ENCODE measurements at places on chromosomes 4 and X.

DNA sequence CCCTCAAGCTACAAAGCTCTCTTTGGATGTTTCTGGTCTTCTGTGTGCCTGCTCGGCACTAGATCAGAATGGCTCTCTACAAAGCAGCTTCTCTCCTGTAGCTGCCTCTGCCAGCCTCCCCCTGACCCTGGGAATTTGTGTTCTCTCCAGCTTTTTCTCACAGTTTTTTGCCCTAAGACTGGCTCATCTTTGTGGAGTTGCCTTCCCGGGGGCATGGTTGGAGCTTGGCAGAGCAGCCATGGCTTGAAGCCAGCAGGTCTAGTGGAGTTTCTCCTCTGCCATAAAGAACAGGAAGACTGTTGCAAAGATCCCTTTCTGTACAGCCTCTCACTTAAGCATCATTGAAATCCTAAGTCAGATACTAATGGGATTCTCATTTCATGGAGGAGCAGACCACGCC lies 163.3 kb upstream of the MAMLD1 start:
- no peak for DNase-seq

GRCh38 chr4:124104628-124105027 lies 607.9 kb downstream of the ANKRD50 start:
- DNase-seq = no peak

DNA sequence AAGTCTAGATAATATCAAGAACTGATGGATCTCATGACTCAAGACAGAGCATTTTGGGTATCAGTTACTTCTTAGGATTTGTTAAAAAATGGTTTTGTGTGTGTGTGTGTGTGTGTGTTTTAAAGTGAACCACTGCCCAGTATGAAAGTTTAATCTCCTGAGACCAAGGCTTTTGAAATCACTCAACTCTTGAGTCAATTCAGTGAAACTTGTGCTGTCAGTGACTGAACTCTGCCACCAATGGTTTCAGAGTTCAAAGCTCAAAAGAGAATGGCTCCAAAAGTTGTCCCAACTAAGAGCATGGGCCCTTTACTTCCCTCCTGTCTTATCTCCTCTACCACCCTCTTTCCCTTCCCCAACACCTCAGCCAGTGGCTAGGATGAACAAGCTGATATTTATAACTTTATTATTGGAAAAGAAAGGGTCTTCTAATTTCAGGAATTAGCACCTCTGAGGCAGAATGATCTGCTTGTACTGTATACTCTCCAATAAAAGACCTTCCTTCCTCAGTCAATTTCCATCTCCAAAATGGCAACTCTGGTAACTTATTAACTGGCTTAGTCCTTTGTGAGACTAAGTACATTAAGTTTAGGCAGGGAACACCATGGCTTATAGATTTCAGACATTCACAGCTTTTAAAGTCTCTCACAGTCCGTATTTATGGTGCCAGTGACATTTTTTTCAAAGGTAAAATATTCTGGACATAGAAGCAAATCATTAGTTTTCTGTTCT lies 152.2 kb downstream of the REPS2 start:
- DNase-seq = no peak

- no peak for DNase-seq
Observed at GRCh38 chr4:53598483-53598882, 7.2 kb upstream of the LNX1 start.

All from fibroblast of villous mesenchyme (primary cell).